Naive thymus-derived CD8-positive, alpha-beta T cell (primary cell): ENCODE measurements at places on chromosomes 3 and 15. TPM values are rescaled to one million over a fixed set of nuclear protein-coding genes. Genes with fewer than 3 reads are reported as not detected.

SLC12A1 gene
- not detected for total RNA-seq

RASGRF1 gene
- 0.14 TPM for total RNA-seq

ADAMTS17 gene
- total RNA-seq, result 2.4 TPM

SYNM gene
- 1.1 TPM for total RNA-seq

B2M gene
- total RNA-seq, result 7,046 TPM

IL20RB gene
- total RNA-seq, result 3.9 TPM

IQCF5 gene
- not detected for total RNA-seq

CHST14 gene
- total RNA-seq, result 9.8 TPM

DNA sequence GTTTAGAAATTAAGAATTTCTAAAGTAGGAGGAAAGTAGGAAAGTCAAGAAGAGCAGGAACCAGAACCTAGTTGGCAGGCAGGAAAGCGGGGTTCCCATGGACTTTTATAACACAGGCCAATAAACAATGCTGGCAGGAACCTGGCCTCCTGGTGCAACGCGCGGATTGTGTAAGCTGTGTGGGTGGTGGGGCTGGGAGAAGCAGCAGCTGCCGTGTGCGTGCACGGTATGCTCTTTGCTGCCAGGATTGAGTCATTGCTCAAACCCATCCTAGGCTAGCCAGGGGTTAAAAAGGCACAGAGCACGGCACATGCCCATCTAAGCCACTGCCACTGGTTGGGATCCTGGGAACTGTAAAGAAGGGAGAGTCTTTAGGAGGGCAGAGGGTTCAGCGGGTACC, 209.9 kb upstream of the RGMA start:
- no peaks in the 10 kb centered on the region for H3K4me1 ChIP-seq
- no peaks in the 10 kb centered on the region for H3K27me3 ChIP-seq
- no peak overlapping the region for H3K4me3 ChIP-seq
- DNase-seq, result no peak
- no peaks in the 10 kb centered on the region for H3K36me3 ChIP-seq

DNA sequence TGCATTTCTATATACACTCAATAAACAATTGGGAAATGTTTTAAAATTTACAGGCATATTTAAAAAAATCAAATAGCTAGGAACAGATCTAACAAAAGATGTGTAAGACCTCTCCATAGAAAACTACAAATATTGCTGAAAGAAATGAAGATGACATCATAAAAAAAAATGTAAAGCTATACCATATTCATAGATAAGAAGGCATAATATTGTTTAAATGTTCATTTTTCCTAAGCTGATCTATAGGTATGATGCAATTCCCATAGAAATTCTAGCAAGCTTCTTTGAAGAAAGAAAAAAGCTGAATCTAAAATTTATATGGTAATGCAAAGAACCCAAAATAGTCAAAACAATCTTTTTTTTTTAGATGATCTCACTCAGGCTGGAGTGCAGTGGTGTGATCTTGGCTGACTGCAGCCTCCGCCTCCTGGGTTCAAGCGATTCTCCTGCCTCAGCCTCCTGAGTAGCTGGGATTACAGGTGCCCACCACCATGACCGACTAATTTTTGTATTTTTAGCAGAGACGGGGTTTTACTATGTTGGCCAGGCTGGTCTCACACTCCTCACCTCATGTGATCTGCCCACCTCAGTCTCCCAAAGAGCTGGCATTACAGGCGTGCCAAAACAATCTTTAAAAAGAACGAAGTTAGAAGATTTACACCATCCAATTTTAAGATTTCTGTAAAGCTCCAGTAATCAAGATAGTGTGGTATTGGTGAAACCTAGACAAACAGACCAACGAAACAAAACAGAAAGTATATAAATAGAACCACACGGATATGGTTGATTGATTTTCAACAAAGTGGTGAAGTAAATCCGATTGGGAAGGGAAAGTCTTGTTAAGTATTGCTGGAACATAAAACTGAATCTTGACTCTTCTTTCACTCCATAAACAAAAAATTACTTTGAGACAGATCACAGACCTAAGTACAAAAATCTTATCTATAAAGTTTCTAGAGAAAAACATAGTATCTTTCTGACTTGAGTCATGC, 6.3 kb upstream of the BHLHE40 start:
- H3K27ac ChIP-seq, result no peak overlapping the region
- peaks cover 4% of the 10 kb centered on the region for H3K4me1 ChIP-seq
- no peak overlapping the region for H3K4me3 ChIP-seq
- H3K36me3 ChIP-seq, result no peaks in the 10 kb centered on the region
- no peak for DNase-seq
- H3K27me3 ChIP-seq, result no peaks in the 10 kb centered on the region

GRCh38 chr3:22729981-22730380, 473.1 kb upstream of the UBE2E2 start:
- H3K4me1 ChIP-seq, result no peaks in the 10 kb centered on the region
- no peak for DNase-seq
- H3K36me3 ChIP-seq, result no peaks in the 10 kb centered on the region
- peaks cover 2% of the 10 kb centered on the region for H3K27me3 ChIP-seq

DNA sequence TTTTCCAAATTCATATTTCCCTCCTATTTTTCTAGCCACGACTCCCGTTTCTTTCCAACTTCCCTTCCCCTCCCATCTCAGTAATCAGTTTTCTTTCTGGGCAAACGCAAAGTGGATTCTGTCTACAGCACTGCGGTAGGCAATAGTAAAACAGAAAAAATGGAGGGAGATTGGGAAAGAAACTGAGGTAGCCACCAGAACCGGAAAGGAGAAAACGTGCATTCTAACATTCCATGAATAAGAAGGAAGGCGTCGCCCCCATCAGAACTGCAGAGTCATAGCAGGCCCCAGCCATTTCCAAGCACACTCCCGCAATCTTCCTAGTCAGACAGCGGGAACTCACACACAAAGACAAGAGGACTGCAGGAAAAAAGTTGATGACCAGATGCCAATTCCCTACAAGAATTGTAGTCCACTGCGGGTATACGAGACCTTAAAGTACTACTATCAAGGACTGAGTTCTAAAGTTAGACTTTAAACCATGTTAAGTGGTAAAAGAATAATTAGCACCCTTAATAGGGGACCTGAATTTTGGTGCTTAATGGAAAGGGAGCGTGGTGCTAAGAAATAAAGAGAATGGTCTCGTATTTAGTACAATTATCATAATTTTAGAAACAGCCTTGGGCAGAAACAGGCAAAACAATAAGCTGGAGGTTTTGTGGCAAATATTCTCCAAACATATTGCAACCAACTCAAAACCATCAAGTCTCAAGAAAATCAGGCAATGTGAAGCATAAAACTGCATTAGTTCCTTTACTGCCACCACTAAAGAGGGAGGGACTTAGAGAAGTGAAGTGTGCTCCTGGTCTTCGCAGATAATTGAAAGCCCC, 1.4 kb downstream of the PFN2 start:
- peaks cover 5% of the 10 kb centered on the region for H3K27me3 ChIP-seq
- H3K4me3 ChIP-seq, result peak overlapping the region; percentile 81

GRCh38 chr3:170690661-170690981, 104.7 kb upstream of the SLC7A14 start:
- no peak overlapping the region for H3K4me3 ChIP-seq
- no peak overlapping the region for H3K27ac ChIP-seq
- no peak for DNase-seq

DNA sequence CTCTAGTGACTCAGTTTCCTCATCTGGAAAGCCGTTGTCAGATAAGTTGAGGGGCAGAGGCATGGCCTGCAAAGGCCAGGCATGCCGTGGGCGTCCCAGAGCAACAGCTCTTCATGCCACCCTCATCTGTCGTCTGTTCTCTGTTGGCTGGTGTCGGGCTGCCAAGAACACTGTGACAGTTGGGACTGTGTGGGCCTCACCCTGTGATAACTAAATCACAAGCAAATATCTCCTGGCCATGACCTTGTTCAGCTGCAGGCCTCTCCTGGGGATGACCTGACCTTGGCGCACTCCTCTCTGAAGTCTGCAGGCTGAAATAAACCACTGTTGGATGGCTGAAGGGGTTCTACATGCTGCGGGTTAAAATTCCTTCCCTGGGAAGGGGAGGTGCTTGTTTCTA, 145.9 kb downstream of the SHQ1 start:
- H3K36me3 ChIP-seq, result no peaks in the 10 kb centered on the region
- no peak overlapping the region for H3K27ac ChIP-seq
- H3K4me1 ChIP-seq, result peaks cover 2% of the 10 kb centered on the region

DNA sequence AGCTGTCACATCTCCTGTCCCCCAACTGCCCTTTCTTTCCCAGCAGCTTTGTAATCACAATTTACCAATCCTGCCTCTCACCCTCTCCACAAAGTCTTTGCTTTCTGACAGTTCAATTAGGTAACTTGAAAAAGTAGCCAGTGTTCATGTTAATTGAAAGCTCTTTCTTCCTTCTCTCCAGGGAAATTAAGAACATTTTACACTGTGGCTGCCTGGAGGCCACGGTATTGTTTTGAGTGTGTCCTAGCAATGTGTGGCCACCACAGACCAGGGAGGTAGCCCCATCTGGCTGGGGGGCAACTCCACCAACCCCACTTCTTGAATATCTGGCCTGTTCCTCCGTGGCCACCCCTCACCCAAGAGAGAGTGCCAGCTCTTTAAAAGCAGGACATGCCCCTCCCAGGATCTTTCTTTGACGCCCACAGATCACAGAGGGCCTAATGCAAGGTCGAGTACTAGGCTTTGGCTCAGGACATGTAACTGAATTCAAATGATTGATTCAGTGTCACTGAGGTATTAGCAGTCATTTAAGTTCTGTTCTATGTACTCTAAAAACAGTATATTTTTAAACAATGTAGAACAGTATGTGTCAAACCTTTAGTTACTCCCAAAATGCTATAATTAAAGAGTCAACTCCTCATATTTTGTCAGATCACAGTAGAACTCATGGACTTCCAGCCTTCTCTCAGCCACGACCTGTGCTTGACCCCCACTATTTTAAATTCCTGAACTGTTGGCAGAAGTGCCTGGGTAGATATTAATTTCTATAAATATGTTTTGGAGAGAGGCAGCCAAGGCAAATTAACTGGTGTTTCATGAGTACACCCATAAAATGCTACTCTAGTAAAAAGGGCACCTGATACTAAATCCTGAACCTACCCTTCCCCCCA, 164.5 kb downstream of the TNIK start:
- peak overlapping the region; percentile 70 for H3K27ac ChIP-seq
- H3K36me3 ChIP-seq, result no peaks in the 10 kb centered on the region
- no peaks in the 10 kb centered on the region for H3K27me3 ChIP-seq

- H3K4me1 ChIP-seq, result peaks cover 3% of the 10 kb centered on the region
- no peak overlapping the region for H3K4me3 ChIP-seq
- no peaks in the 10 kb centered on the region for H3K36me3 ChIP-seq
- no peak overlapping the region for H3K27ac ChIP-seq
- DNase-seq, result no peak
These were observed 8.8 kb upstream of the CMC1 start for GRCh38 chr3:28232659-28233058.

DNA sequence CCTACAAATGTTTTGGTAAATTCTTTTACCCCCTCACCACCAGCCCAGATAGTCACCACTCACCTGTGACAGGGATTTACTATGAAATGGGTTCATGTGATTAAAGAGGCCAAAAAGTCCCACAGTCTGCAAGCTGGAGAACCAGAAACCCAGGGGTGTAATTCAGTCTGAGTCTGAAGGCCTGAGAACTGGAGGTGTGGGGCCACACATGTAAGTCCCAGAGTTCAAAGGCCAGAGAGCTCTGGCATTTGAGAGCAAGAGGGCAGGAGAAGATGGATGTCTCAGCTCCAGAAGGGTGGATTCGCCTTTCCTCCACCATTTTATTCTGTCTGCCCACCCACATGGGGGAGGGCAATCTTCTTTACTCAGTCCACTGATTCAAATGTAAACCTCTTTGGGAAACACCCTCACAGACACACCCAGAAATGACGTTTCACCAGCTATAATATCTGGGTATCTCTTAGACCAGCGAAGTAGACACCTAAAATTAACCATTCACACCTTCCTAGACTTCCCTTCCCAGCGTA, 11.9 kb downstream of the RTP3 start:
- H3K4me1 ChIP-seq, result no peaks in the 10 kb centered on the region
- peaks cover 5% of the 10 kb centered on the region for H3K27me3 ChIP-seq
- H3K27ac ChIP-seq, result no peak overlapping the region
- no peaks in the 10 kb centered on the region for H3K36me3 ChIP-seq
- H3K4me3 ChIP-seq, result no peak overlapping the region

DNA sequence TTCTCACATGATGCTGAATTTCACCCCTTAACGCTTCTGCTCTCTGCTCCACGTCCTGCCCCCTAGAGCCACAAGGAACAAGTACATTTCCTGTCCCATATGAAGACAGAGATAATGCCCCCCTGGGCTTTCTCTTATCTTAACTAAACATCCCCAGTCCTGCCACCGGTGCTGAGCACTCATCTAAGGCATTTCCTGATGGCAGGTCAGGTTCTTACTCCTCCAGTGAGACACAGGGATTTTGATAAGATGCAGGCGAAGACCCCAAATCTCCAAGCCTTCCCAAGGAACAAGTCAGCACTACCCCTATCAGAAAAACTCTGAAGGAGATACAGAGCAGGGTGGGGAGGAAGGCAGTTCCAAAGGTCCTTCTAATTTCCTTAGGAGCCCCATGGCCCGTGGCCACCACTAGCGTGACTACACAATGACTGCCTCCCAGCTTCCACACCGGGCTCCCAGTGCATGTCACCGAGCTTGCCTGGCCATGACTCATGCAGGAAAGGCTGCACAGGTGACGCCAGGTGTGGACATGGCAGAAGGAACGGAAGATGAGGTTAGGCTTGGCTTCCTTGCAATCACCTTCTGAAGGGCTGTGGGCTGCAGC, 152.9 kb downstream of the XXYLT1 start:
- H3K27ac ChIP-seq, result no peak overlapping the region
- H3K27me3 ChIP-seq, result no peaks in the 10 kb centered on the region
- no peak overlapping the region for H3K4me3 ChIP-seq
- H3K4me1 ChIP-seq, result peaks cover 8% of the 10 kb centered on the region
- no peak for DNase-seq
- no peaks in the 10 kb centered on the region for H3K36me3 ChIP-seq

GRCh38 chr3:150138824-150139223, 168.1 kb upstream of the PFN2 start:
- H3K4me1 ChIP-seq, result no peaks in the 10 kb centered on the region
- peaks cover 4% of the 10 kb centered on the region for H3K27me3 ChIP-seq
- no peak for DNase-seq
- no peak overlapping the region for H3K4me3 ChIP-seq
- no peak overlapping the region for H3K27ac ChIP-seq
- H3K36me3 ChIP-seq, result no peaks in the 10 kb centered on the region

GRCh38 chr3:16897254-16897926, 12.6 kb downstream of the PLCL2 start:
- peak overlapping the region; percentile 71 for H3K4me3 ChIP-seq
- DNase-seq, result peak; percentile 50
- H3K4me1 ChIP-seq, result peaks cover 88% of the 10 kb centered on the region
- H3K27me3 ChIP-seq, result no peaks in the 10 kb centered on the region
- H3K27ac ChIP-seq, result peak overlapping the region; percentile 78

- peaks cover 35% of the 10 kb centered on the region for H3K4me1 ChIP-seq
- DNase-seq, result no peak
- peaks cover under 1% of the 10 kb centered on the region for H3K36me3 ChIP-seq
- H3K4me3 ChIP-seq, result no peak overlapping the region
- no peaks in the 10 kb centered on the region for H3K27me3 ChIP-seq
These were observed 80.0 kb downstream of the AAGAB start for GRCh38 chr15:67174446-67174845.

DNA sequence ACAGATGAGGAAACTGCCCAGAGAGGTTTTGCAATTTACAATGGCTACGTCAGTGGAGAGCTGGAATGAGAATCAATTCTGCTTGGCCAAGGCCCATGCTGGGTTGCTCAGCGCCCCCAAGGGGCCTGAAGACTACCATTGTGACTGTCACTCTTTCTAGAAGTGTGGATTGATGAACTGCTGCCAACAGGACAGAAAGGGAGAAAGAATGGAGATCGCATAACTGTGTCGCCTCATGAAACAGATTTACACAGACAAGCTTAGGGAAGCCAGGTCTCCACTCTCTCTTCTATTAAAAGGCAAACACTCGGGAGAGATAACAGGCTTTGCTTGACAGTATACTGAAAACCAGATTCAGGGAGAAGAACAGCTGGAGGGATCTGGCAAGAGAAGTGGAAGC, 160.0 kb downstream of the STT3B start:
- peaks cover 4% of the 10 kb centered on the region for H3K36me3 ChIP-seq
- no peak overlapping the region for H3K27ac ChIP-seq
- no peak for DNase-seq
- H3K27me3 ChIP-seq, result no peaks in the 10 kb centered on the region
- no peak overlapping the region for H3K4me3 ChIP-seq
